ENCODE measurements at places on chromosomes 5 and 9. TPM values are rescaled to one million over a fixed set of nuclear protein-coding genes. Genes with fewer than 3 reads are reported as not detected.
A peak's percentile ranks its signal among the peaks of the same experiment; 100 is the strongest.

Gene RFX3
- total RNA-seq, result 12.3 TPM

Gene HBEGF
- total RNA-seq, result 6.4 TPM

Gene ARL14EPL
- not detected for total RNA-seq

Gene SEMA4D
- total RNA-seq, result 317 TPM

Gene PRSS3
- not detected for total RNA-seq

DNA sequence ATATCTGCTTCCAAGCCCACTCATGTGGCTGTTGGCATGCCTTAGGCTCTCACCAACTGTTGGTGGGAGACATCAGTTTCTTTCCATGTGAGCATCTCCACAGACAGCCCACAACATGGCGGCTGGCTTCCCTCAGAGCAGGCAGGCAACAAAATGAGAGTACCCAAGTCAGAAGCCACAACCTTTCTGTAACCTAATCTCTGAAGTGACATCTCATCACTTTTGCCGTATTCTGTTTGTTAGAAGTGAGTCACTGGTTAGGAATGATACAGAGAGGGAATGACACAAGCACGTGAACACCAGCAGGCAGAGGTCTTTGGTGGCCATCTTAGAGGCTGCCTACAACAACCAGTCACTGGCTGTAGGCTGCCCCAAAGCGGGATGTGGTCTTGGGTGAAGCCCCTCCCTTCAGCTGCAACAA is 88.6 kb upstream of the RASGRF2 start:
- DNase-seq, result peak; percentile 44
